ENCODE measurements at places on chromosomes 7 and 10. TPM values are rescaled to one million over a fixed set of nuclear protein-coding genes. Genes with fewer than 3 reads are reported as not detected.

The MDFIC gene
- 37.8 TPM for polyA plus RNA-seq

The PHKG1 gene
- 58.6 TPM for polyA plus RNA-seq

The THNSL1 gene
- 7.1 TPM for polyA plus RNA-seq

The OIT3 gene
- polyA plus RNA-seq: 9.4 TPM

The C7orf57 gene
- 0.09 TPM for polyA plus RNA-seq

The ZNF3 gene
- polyA plus RNA-seq: 34.7 TPM

All from muscle of arm (tissue), 14 donors.